ENCODE measurements at places on chromosomes 4 and X.

GRCh38 chr4:148369919-148370318 is 72.3 kb downstream of the NR3C2 start:
- DNase-seq, result no peak

DNA sequence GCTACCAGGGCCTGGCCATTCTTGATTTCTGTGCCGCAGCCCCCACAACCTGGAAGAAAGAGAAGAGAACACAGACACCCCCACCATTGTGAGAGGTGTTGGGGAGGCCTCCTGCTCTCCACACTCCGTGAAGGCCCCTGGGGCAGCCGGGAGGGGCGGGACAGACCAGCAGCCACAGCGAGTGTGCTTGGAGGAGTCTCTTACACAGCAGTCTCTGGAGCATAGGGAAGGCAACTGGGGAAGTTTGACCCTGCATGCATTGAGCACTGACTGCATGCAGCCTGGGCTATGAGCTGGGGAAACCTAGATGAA is 77.9 kb downstream of the ABLIM2 start:
- DNase-seq, result no peak

DNA sequence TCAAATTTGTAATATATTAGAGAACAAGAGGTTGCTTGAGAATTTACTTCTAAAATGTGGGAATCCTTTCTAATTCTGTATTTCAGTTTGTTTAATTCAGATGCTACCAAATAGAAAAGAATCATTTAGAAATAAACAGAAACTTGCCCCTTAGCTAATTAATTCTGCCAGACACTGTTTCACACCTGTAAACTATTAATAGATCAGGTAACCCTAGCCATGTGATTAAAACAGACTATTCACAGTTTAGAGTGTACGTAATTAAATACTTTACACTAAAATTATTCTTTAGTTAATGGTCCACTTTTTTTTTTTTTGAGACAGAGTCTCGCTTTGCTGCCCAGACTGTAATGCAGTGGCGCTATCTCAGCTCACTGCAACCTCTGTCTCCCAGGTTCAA is 124.0 kb downstream of the PTPN13 start:
- no peak for DNase-seq

DNA sequence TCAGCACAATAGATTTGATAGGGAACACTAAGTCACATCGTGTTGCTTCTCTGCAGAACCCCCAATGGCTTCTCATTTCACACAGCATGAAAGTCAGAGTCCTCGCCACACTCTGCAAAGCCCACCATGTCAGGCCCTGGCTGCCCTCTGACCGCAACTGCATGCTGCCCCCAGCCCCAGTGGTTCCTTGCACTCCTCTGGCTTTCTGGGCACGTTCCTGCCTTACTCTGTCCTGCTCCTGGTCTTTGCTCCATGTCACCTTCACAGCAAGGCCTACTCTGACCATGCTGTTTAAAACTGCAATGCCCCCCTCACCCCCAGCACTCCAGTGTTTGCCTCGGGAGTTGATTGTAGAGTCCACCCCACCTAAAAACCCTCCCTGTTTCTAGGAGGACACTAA is 78.1 kb downstream of the EVC start:
- DNase-seq, result no peak

DNA sequence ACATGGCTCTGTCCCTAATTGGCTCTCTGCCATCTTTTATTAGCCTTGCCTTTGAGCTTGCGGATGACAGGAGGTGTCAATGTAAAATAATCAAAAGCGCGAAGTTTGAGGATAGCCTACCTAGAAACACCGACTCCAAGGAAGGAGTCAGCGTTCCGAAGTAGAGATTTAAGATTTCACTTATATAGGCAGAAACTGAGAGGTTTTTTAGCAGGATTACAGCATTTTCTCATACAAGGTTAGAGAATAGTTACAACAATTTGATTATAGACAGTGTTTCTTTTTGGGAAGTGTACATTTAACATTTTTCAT is 499 bp upstream of the NFXL1 start:
- DNase-seq, result no peak
